ENCODE measurements at places on chromosomes 1 and 21.

DNA sequence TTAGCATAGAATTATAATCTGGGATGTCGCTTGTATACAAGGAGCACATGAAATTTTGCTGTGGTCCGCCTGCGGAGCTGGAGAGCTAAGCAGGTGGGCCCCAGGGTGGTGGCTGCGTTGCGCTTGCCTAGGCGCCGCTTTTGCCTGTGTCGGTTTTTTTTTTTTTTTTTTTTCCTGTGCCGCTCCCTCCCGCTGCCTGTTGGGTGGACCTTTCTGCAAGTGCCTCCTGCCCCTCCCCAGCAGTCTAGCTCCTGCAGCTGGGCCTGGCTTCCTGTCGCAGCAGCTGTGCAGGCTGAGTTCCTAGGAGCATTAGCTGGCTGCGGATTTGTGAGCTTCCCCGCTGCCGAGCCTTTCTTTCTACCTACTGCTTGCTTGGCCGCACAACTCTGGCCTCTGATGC, 20.6 kb downstream of the PYHIN1 start:
- no peak for DNase-seq

DNA sequence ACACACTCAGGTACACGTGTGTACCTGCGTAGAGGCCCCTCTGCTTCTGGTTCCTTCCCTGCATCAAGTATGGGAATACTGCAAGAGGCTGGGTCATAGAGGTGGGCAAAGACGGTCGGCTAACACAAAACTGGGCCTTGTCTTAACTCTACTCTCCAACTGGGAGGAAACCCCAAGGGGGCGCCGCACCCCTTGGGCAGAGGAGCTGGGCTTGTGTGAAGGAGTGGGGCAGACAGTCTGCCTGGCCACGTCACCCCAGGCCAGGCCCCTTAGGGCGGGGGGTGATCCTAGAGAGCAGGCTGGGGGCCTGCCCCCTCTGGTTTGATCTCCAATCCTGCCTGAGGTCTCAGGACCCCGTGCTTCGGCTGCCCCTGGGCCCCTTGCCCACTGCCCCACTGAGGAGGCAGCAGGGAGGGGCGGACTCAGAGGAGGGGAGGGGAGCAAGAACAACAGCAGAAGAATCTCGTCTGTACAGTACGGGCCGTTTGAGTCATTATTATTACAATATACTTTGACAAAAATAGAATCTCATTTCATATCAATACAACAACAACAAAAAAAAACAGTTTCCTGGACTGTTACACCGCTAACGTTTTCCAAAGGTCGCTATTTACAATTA, 34.7 kb downstream of the MEF2D start:
- no peak for DNase-seq

GRCh38 chr1:5798151-5798730, 194.0 kb downstream of the NPHP4 start:
- DNase-seq = no peak

DNA sequence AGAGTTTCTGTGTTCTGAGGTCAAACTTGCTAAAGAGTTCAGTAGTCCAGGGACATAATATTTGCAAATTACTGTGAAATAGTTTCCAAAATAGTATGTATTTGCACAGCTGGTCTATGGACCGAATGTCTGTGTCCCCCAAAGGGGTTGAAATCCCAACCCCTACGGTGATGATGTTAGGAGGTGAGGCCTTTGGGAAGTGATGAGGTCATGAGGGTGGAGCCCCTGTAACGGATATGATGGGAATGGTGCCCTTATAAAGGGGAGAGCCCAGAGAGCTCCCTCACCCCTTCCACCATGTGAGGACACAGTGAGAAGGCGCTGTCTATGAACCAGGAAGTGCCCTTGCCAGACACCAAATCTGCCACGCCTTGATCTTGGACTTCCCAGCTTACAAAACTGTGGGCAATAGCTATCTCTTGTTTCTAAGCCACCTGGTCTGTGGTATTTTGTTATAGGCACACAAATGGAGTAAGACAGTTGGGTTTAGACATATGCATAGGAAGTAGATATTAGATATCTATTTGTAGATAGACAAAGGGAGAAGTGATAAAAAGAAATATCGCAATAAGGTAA, 21.7 kb downstream of the RNF187 start:
- DNase-seq = no peak

DNA sequence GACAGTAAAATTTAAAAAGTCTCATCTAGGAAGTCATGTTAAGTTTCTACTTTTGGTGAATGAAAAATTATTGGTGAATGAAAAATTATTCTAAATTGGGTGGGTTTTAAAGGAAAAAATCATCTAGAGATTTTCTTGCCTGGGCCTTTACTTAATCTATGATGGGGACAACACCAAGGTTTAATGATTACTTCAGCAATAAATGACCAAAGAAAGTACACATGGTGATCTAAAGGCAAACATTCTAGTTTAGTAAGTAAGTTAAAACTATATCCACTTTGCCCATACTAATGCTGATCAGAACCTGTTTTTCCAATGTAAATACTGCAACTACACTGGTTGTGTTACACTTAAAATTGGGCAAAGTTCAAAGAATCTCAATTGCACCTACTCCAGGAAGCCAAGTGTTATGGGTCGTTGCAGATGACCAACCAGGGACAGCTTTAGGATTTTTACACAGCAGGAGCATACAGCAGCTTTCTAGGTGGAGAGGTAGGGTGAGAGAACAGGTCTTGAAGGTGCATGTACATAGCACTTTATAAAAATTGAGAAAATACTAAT, 14.6 kb upstream of the RPL5 start:
- no peak for DNase-seq

GRCh38 chr1:93443454-93443853, 4.5 kb upstream of the FNBP1L start:
- no peak for DNase-seq

Data from HS-27A (cell line).